Stimulated activated CD8-positive, alpha-beta memory T cell treated with anti-CD3 and anti-CD28 coated beads, Interleukin-2, amount 100 ng/mL, for 1 hour (primary cell): ENCODE measurements at places on chromosomes 3 and 15.

DNA sequence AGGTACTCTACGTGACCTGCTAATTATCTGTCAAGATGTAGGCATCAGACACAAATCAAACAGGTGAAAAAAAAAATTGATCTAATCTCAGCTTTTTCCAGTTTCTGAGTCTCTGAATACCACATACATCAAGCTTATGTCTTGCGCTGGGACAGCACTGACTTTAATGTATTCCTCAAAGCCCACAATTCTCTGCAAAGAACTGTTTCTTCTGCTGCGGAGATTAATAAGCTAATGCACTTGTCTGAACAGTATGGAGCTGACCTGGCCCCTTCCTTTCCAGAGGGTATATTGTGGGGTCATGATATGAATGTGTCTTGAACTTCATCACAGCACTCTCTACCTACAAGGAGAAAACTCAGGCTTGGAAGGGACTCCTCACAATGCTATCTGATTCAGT is 87.8 kb downstream of the FOXB1 start:
- no peak for DNase-seq

DNA sequence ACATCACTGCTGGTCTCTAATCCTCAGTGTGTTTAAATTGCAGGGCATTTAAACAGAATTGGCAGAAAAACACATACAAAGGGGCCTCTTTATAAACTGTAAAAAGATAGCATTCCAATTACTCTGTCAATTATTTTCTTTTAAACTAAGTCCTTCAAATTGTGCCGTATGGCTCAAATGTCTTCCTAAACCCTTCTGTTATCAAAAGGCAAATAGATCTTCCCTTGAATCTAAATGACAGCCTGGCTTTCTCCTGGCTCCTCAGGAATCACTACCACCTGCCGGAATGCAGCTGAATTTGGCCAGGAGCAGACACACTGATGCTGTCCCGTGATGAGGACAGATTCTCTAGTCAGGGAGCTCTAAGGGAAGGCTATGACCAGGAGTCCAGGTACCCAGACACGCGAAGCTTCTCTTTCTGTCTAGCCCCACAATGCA is 85.6 kb downstream of the IGF2BP2 start:
- no peak for DNase-seq

DNA sequence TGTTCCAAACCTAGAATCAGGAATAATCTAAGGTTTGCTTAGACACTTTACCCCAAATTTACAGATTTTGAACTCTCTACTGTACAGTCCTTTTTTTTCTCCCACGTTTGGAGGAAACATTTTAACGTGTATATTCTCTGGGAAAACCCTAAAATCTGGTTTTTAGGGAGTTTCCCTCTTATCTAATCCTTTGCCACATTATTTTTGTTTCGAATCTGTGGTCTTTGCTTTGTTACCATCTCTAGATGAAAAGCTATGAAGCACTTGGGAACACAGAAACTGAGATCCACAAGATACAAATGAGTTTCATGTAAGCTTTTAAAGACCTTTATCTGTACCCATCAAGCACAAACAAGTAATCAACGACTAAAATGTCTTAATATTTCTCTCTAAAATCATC is 41.3 kb downstream of the PLD1 start:
- no peak for DNase-seq

- no peak for DNase-seq
Observed at GRCh38 chr15:81327516-81327915, 3.6 kb upstream of the STARD5 start.

DNA sequence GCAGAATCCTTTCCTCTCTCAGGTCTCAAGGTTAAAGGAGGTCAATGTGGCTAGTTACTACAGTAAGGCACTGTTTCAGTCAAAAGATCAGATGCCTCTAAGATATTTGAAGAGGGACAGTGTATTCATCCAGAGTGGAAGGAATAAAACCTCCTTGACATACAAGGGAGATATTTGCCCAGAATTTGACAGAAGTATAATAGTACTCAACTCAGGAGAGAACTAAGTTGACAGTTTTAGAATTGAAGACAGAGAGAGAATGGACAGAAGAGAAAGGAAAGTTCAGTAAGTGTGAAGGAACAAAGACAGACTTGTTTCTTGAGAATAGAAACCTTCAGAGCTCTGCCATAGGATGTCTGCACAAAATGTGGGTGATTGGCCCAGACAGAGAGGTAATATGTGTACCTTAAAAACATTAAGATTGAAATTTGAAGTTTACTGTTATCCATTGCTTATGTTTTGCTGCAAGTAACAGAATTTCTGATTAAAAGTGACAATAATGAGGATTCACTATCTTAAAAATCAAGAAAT is 507.1 kb downstream of the IGSF11 start:
- no peak for DNase-seq

GRCh38 chr15:63655683-63656372 is 58.6 kb downstream of the FBXL22 start:
- DNase-seq, result no peak

GRCh38 chr3:77682162-77682561 is 642.3 kb downstream of the ROBO2 start:
- no peak for DNase-seq

GRCh38 chr3:16514021-16514700 is 662 bp upstream of the RFTN1 start:
- DNase-seq, result no peak

DNA sequence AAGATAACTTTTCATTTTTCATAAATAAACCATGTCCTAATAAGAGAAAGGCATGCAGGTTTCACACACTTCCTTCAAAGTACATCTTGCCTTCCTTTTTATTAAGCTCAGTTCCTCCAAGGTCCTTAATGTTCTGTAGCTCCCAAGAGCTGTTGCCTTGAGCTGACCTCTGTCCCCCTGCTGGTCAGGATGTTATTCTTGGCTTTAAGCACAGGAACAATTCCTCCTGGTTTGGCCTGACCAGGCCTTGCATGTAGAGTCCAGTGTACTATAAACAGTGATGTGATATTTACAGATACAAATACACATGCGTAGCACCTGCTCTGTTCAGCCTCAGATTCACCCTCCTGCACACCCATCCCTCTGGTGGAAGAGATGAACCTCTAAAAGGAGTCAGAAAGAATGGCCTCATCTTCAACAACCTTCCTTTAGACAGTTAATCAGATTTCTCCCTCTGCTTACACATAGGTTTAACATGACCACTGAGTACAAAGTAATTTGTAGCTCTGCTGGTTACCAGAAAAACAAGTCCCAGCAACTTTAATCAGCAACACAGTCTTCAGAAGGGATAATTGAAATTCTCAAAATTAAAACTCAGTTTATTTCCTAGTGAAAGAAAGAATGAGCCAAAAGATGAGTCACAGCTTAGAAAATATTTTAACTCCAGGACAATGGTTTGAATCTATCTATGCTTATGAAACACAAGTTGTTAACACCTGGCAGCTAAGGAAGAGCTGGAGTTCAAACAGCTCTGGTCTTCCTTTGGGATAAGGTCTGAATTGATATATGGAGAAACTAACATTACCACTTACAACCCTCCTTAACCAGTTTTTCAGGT is 46.5 kb downstream of the PTPN9 start:
- DNase-seq, result no peak

GRCh38 chr15:96972201-96972600 is 641.7 kb downstream of the NR2F2 start:
- no peak for DNase-seq

GRCh38 chr15:95559875-95560394 is 770.6 kb upstream of the NR2F2 start:
- DNase-seq, result no peak

GRCh38 chr3:171135549-171135948 is 109.0 kb upstream of the SLC2A2 start:
- no peak for DNase-seq

DNA sequence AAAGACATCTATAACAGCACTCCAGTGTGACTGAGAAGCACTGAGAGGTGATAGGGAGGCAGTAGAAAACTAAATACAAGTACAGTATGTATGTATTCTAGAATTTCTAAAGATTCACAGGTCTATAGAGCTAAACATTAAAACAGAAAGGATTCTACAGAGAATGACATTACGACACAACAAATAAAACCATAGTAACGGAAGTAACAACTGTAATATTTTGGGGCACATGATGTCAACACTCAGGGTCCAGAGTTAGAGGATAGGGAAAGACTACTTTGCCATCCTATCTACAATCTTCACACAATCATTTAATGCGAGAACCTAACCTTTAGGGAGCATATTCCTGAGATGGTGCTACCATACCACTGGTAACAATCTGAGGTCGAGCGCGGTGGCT is 13.6 kb downstream of the UBXN7 start:
- DNase-seq, result no peak

DNA sequence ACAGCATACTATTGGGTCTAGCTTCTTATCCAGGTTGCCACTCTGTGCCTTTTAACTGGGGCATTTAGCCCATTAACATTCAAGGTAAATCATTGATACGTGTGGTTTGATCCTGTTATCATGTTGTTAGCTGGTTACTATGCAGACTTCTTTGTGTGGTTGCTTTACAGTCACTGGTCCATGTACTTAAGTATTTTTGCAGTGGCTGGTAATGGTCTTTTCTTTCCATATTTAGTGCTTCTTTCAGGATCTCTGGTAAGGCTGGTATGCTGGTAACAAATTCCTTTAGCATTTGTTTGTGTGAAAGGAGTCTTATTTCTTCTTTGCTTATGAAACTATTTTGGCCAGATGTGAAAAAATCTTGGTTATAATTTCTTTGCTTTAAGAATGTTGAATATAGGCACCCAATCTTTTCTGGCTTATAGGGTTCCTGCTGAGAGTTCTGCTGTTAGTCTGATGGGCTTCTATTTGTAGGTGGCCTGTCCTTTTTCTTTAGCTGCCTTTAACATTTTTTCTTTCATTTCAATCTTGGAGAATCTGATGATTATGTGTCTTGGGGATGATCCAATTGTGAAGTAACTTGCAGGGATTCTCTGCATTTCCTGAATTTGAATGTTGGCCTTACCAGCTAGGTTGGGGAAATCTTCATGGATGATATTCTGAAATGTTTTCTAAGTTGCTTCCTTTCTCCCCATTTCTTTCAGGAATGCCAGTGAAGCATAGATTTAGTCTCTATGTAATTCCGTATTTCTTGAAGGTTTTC is 39.3 kb downstream of the CCR1 start:
- no peak for DNase-seq

- no peak for DNase-seq
Observed at GRCh38 chr3:85377115-85377514, 418.3 kb downstream of the CADM2 start.

GRCh38 chr3:10551821-10552630 is 46.6 kb upstream of the ATP2B2 start:
- peak; percentile 60 for DNase-seq

DNA sequence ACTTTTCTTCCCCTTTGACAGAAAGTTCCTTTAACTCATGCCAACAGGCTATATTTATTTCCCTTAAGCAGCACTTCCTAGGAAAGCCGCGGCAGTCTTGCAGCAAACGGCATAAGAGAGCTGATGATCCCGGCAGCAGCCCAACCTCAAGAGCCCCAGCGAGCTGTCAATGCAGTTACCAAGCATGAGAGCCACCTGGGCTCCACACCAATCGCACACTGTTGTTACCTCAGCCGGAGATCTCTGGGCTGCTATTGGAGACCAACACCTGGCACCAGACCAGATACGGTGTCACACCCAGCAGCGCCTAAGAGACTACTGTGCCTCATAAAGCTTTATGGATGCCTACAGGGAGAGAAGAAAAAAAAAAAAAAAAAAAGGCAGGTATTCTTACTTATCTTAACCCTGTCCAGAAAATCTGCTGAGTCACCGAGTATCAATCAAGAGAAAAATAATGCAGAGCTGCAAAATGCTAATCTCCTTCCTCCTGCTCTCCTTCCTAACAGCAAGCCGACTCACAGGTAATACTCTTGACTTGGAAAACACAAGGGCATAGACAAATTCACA is 11.7 kb downstream of the ABCC5 start:
- no peak for DNase-seq

DNA sequence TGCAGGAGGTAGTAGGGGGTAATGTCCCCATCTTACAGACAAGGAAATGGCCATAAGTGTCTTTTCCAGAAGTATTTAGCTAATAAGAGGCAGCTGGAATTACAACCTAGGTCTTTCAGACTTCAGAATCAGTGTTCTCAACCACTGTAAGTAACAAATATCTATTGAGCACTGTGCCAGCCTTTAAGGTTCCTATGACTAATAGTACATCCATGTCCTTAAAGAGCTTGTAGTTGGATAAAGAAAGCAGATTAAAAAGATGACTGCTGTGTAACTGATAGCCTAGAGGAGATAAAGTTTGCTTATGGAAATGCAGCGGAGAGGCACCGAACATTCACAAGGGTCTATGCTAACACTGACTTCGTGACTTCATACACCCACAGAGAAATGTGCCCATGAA is 136.0 kb downstream of the KCNMB2 start:
- no peak for DNase-seq

GRCh38 chr3:11145888-11146287 is 8.4 kb upstream of the HRH1 start:
- DNase-seq, result no peak

- DNase-seq, result no peak
Observed at GRCh38 chr15:90421527-90421926, 33.5 kb downstream of the IQGAP1 start.

DNA sequence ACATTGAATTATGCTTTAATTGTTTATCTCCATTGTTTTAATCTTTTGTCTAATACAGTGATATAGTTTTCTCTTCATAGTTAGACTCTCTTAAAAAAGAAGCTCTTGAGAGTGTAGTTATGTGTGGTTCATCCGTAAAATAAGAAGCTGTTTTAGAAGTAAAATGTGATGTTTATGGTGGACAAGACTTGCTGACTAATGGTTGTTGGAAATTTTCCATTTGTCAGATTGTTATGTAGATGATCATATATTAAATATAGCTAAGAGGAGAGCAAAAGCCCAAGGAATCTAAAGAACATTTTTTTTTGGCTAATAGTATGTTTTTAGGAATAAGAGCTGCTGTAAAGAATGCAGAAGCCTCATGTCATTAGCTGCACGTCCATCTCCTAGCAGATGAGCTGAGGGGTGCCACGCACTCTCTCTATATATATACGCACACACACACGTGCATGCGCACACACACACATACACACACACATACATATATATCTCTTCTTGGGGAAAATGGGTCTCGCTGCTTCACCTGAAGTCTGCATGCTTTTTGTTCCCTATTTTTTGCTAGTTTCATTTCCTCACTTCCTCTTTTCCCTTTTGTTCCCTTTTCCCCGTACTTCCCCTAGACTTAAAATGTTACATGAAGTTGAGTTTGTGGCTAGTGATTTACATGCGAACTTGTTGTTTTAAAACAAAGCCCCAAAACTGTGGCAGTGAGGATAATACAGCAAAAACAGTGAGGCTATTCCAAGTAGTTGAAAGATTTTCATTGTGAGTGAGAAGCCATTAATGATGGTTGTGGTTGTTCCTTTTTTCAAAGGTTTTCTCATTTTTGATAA is 107.8 kb downstream of the MBNL1 start:
- DNase-seq, result no peak
